ENCODE measurements at places on chromosomes 1 and 21. TPM values are rescaled to one million over a fixed set of nuclear protein-coding genes. Genes with fewer than 3 reads are reported as not detected.

The RYR2 gene
- 0.86 TPM for polyA plus RNA-seq

The KIF17 gene
- 2.4 TPM for polyA plus RNA-seq

The CLDN17 gene
- polyA plus RNA-seq, result not detected

The F5 gene
- not detected for polyA plus RNA-seq

DNA sequence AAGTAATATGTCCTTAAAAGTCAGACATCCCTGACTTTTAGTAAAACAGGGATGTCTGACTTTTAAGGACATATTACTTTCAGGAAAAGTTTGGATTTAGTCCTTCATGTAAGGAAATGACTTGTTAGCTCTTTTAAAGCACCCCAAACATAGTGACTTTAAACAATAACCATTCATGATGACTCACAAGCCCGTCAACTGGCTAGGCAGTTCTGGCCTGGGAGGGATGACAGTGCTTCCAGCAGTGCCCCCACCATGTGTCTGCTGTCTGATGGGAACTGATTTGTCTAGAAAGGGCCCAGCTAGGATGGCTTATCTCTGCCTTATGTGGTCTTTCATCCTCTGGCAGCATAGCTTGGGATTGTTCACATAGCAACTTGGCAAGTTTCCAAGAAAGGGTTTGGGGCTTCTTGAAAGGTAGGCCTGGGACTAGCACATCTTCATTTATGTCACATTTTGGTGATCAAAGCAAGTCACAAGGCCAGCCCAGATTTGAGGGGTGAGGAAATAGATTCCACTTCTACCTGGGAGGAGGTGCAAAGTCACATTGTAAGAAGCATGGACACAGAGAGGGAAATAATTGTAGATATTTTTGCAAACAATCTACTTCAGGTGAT lies 143.5 kb downstream of the C1orf94 start:
- no peaks in the 10 kb centered on the region for H3K36me3 ChIP-seq
- H3K4me1 ChIP-seq, result no peaks in the 10 kb centered on the region
- H3K27me3 ChIP-seq, result no peaks in the 10 kb centered on the region
- no peak for DNase-seq
- H3K27ac ChIP-seq, result no peak overlapping the region
- no peak overlapping the region for H3K4me3 ChIP-seq

- no peaks in the 10 kb centered on the region for H3K4me1 ChIP-seq
- DNase-seq, result no peak
- H3K4me3 ChIP-seq, result no peak overlapping the region
- no peak overlapping the region for H3K27ac ChIP-seq
Observed at GRCh38 chr1:91948097-91948496, 1.1 kb upstream of the BRDT start.

- DNase-seq, result no peak
- H3K27me3 ChIP-seq, result no peaks in the 10 kb centered on the region
- H3K36me3 ChIP-seq, result no peaks in the 10 kb centered on the region
- no peak overlapping the region for H3K4me3 ChIP-seq
Observed at GRCh38 chr1:28893403-28894102, 20.8 kb upstream of the EPB41 start.

GRCh38 chr1:66168467-66168887 lies 365.5 kb upstream of the SGIP1 start:
- no peaks in the 10 kb centered on the region for H3K27me3 ChIP-seq
- H3K4me1 ChIP-seq, result peaks cover 14% of the 10 kb centered on the region
- DNase-seq, result no peak
- no peaks in the 10 kb centered on the region for H3K36me3 ChIP-seq

DNA sequence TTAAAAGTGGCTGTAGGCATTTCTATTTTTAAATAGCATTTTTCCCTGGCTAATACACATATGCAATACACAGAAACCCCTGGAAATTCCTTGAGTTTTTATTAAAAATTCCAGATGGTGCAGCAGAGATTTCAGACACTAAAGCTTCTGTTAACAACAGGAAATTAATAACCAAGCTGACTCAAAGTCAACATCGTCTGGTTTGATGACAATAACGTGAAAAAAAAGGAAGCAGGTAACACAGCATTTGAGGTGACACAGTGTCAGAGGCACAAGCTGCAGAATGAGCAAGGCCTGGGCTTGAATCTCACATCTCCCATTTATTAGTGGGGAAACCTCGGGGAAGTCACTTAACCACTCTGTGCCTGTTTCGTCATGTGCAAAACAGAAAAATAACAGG lies 64.6 kb upstream of the GJB5 start:
- no peaks in the 10 kb centered on the region for H3K36me3 ChIP-seq
- no peak overlapping the region for H3K4me3 ChIP-seq

- H3K4me1 ChIP-seq, result peaks cover 12% of the 10 kb centered on the region
- no peaks in the 10 kb centered on the region for H3K27me3 ChIP-seq
- DNase-seq, result no peak
- no peaks in the 10 kb centered on the region for H3K36me3 ChIP-seq
- peak overlapping the region; percentile 73 for H3K27ac ChIP-seq
Observed at GRCh38 chr1:85314726-85315125, 38.3 kb upstream of the BCL10 start.

GRCh38 chr1:23726686-23727085 lies 16.6 kb upstream of the ELOA start:
- no peaks in the 10 kb centered on the region for H3K36me3 ChIP-seq
- no peak for DNase-seq
- no peak overlapping the region for H3K27ac ChIP-seq
- H3K4me1 ChIP-seq, result no peaks in the 10 kb centered on the region

- peaks cover 2% of the 10 kb centered on the region for H3K36me3 ChIP-seq
- DNase-seq, result peak; percentile 77
- peaks cover 10% of the 10 kb centered on the region for H3K4me1 ChIP-seq
- peak overlapping the region; percentile 67 for H3K4me3 ChIP-seq
Observed at GRCh38 chr1:153945131-153945794, 1.3 kb downstream of the DENND4B start.

GRCh38 chr1:6100861-6101783 lies 55.4 kb downstream of the KCNAB2 start:
- DNase-seq, result peak; percentile 48
- no peaks in the 10 kb centered on the region for H3K36me3 ChIP-seq

Measured in sigmoid colon (tissue), 7 donors.